Right cardiac atrium (tissue), 5 donors: ENCODE measurements at places on chromosomes 7 and 10. TPM values are rescaled to one million over a fixed set of nuclear protein-coding genes. Genes with fewer than 3 reads are reported as not detected.

The PROSER2 gene
- 1.5 TPM for total RNA-seq

The LANCL2 gene
- total RNA-seq: 9.0 TPM

The TFR2 gene
- total RNA-seq: 0.41 TPM

The ZNF518A gene
- 13.4 TPM for total RNA-seq

The FKBP6 gene
- not detected for total RNA-seq

The C10orf53 gene
- total RNA-seq: not detected

The SEMA3E gene
- 0.64 TPM for total RNA-seq

The PRLHR gene
- total RNA-seq: not detected

The TRIL gene
- 2.5 TPM for total RNA-seq

The ZNF365 gene
- total RNA-seq: 2.9 TPM

The PTF1A gene
- not detected for total RNA-seq

The CCDC201 gene
- total RNA-seq: not detected

The SLC13A1 gene
- not detected for total RNA-seq
